Activated CD4-positive, alpha-beta T cell treated with anti-CD3 and anti-CD28 coated beads, Interleukin-2, Interleukin-4, amounts not matched to agents 100 ng/mL and 50 ng/mL, durations not matched to agents 16 hours and 8 hours (primary cell): ENCODE measurements at places on chromosomes 12 and 14.

DNA sequence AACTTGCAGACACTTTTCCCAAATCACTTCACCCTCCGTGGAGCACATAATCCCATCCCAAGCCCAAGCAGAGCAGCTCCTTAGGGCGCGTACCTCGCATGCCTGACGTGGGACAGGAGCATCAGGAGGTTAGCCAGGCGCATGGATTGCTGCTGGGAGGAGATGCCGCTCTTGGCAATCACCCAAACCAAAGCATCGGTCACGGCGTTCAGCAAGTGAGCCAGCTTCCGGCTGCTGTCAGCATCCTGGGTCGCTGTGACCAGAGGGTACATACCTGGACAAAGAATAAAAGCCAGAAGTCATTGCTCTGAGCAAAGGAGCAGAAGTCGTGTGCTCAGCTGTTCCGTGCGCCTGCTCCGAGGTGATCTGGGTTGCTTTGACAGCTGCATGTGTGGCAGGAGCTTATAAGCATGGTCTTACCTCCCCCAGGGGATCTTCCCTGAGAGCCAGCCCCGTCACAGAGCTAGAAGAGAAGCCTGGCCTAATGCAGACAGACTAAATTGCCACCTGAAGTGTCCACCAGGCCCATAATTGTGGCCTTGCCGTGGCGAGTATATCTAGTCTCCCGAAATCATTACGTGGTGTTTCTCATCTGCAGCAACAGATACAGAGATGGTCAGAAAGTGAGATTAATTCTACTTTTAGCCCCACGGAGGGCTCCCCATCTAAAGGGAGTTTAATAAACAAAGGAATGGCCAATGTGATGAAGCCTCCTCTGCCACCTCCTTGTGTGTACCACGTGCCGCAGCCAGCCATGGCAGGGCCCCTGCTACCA is 59.1 kb downstream of the ESR2 start:
- DNase-seq = no peak

DNA sequence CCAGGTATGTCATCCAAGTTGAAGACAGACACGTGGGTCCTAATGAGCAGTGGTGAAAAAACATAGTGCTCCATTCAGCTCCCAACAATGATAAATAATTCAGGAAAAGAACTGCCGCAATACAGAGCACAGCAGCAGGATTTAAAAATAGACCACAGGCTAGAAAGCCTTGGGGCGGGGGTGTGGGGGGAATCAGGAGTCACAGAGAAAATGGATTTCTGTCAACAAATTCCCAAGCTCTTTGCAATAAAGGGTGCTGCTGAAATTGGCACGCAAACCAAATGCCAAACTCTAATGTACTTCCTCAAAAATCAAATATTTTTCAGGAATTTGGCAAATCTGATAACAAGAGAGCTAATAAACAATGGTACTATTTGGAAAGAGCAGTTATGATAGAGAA is 58.6 kb downstream of the R3HDM2 start:
- no peak for DNase-seq

GRCh38 chr12:97645726-97646125 is 183.1 kb downstream of the RMST start:
- no peak for DNase-seq

DNA sequence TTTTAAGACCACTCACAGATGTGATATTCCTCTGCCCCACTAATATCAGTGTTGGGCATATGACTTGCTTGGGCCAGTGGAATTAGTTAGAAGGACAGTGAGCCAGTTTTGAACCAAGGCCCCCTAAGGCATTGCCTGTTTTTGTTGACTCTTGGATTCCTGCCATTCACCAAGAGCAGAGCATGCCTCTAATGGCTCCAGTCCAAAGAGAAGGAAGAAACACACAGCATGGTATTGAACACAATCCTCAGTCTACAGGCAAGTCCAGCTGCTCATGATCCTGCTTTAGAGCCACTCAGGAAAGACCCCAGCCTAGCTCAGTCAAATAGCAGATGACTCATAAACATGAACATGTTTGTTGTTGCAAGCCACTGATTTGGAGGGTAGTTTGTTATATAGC is 1201.5 kb downstream of the BCL11B start:
- no peak for DNase-seq

GRCh38 chr14:54446161-54446693 is 5.1 kb upstream of the CNIH1 start:
- DNase-seq = no peak

DNA sequence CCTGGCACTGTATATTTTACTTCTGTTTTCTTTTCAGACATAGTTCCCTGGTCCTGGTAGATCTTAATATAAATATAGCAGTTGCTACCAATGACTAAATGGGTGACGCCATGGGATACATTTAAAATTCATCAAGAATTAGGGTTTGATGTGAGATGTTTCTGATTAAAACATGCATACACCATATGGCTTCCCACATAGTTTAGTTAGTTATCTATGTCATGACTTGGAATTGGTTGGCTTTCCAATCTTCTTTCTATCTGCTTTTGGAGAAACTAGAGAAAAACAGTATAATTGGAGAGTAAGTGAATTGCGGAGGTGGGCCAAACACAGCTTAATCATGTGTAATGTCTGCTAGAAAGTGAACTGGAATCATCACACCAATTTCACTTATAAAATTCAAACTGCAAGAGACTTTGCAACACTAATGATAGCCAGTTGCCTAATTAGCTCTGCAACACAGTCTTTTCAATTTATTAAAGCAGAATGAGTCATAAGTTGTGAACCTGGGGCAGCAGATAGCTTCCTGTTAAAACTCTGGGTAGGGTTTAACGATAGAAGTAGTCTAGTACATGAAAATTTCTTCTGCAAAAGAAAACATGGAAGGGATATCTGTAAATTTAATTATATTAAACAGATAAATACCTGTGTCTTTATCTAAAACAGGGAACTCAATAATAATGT is 295.2 kb downstream of the SLC16A7 start:
- DNase-seq = no peak

DNA sequence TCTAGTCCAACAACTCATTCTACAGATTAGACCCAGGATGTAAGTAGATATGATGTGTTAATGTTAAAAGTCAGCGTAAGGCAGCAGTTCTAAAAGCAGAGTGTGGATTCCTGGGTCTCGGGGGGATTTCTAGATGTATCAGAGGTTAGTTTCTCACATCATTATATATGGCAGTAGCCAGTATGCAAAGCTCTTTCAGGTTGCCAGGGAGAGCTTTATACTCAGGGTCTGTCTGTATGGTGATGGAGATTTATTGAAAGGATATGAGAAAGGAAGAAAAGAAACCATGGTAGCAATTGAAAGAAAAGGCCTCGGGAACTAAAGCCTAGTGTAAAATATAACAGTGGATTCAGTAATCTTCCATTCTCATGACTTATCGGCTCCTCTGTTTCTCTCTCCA is 26.2 kb upstream of the PAWR start:
- DNase-seq = no peak
